GM23248 (cell line): ENCODE measurements at places on chromosomes 2 and 18. TPM values are rescaled to one million over a fixed set of nuclear protein-coding genes. Genes with fewer than 3 reads are reported as not detected.
A peak's percentile ranks its signal among the peaks of the same experiment; 100 is the strongest.

Gene XDH
- total RNA-seq = 1.8 and 2.4 TPM in 2 replicates

Gene SERPINB3
- not detected in 2 replicates for total RNA-seq

DNA sequence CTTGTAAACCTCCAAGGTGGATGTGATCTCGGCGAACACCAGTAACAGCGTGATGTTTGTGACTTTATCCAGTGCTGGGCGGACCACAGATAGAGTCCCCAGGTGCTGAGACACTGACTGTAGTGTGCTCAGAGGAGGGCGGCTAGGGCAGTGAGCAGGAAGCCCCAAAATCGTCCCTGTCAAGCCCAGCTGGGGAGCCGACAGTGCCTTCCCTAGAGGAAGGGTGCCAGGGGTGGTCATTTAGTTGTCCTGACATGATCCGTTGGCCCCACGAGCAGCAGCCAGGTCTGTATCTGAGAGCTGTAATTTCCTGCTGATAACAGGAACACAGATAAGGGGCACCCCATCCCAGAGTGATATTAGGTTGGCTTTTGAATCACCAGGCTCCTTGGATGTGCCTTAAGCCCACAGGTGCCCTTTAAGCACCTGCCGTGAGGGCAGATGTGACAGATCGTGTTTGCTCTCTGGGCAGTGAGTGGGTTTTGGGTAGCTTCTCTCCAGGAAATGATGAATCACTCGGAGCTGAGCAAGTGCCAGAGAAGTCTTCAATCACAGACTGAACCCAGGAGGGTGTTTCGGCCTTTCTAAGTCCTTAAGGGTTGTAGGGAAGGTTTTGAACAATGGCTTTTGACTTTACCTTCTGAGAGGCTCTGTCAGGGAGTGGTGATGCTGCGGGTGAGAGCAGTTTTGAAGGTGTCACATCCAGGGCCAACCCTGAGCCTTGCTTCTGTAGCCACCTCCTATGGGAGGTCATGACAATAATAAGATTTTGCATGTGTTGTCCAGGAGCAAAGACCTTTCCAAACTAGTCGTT, 7.7 kb downstream of the LPIN1 start:
- DNase-seq = peak; percentile 79

DNA sequence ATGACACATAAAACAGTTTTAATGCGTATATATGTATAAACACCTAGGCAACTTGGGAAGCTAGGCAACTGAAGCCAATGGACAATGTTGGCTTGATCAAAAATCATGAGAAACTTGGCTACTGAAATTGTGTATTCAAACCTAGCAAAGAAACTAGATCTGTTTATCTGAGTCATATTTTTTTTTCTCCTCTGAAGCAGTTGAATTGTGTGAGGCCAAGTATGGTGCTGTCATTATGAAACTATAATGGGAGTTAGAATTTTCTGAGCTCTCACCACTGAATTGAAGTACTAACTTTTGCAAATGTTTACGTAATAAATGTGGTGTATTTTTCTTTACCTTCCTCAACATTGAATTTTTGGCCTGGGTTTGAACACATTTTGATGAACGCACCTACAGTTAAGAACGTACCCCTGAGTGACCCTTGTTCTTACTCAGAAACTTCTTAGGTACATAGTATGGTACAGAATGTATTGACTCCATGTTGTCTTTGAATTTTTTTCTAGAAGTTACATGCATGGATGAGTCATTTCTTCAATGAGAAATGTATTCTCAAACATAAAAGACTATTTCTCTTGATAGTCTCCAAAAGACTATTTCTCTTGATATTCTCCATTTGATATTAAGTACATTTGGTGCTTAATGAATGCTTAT, 23.8 kb downstream of the CD28 start:
- DNase-seq = peak; percentile 42

- DNase-seq = peak; percentile 70
These were observed 59.0 kb upstream of the LDLRAD4 start for GRCh38 chr18:13159579-13159978.

DNA sequence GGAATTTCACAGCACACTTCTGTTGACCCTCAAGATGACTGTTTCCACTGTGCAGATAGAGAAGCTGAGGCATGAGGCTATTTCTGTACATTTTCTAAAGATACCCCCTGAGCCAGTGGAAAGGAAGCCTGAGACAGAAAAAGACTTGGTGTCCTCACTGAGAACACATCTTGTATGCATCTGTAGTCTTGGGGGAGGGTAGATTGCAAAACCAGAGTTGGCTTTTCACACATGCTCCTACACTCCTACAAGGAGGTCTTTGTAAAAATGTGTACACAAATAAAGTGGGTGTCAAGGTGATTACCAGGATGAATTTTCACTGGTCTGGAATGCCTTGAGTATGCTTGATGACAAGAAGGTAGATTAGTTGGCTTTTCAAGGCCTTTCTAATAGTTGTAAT, 98.0 kb downstream of the KCTD18 start:
- peak; percentile 39 for DNase-seq

- DNase-seq = no peak
These were observed 45.7 kb upstream of the PPP1CB start for GRCh38 chr2:28705751-28706440.

DNA sequence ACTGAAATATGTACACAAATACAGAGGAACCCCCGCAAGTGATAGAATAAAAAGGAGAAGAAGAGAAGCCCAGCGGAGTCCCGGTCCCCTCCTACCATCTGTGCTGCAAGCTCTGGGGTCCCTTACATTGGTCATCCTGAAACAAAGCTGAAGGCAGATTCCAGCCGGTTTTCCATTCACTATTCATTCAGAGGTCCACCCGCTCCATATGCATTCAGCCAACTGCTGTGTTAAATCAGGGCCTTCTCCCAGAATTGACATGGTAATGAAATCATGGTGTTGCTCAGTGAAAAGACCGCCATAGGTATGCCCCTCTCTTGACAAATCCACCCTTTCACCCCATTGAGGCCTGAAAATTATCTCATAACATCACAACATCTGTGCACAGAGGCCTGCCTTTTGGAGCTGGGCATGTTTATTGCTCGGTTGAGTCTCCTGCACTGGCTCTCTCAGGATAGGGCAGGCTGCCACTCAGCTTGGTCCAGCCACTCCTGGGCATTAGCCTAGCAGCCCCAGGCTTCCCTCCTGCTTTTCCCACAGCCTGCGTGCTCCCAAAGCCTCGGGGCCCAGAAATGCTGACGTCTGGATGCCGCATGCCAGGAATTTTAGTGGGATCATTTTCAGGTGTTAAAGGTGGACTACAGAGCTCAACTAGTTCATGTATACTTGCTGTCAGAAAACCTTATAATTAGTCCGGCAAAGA, 39.3 kb upstream of the ID2 start:
- no peak for DNase-seq
